Activated naive CD8-positive, alpha-beta T cell treated with anti-CD3 and anti-CD28 coated beads, Interleukin-2, amount 10 ng/mL, durations not matched to agents 7 days and 5 days (primary cell): ENCODE measurements at places on chromosomes 2 and 18. TPM values are rescaled to one million over a fixed set of nuclear protein-coding genes. Genes with fewer than 3 reads are reported as not detected.

The IL1RL1 gene
- total RNA-seq, result not detected

DNA sequence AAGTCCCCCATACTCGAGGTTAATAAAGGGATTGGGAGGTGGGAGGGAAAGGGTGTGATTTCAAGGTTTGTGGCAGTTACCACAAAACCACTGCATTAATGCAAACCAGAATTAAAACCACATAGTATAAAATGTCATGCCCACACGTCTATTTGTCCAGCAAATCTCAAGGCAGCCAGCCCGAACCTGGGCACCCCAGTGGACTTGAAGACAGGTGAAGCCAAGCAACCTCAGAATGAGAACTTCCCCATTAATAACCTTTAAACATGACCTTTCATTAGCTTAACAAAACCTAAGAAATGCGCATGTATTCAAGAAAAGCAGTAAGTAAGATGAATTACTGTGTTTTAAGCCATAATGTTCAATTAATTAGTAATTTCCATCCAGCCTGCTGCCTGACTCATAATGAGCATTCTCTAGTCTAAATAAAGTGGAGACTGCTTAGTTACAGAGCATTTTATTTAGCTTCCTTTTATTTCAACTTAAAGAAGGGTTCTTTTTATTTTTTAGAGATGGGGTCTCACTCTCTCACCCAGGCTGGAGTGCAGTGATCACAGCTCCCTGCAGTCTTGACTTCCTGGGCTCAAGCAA, 229.6 kb downstream of the FAM210A start:
- H3K36me3 ChIP-seq, result peaks cover 37% of the 10 kb centered on the region
- H3K4me3 ChIP-seq, result no peak overlapping the region
- H3K27ac ChIP-seq, result no peak overlapping the region
- peaks cover 16% of the 10 kb centered on the region for H3K4me1 ChIP-seq
- no peaks in the 10 kb centered on the region for H3K27me3 ChIP-seq

- H3K27me3 ChIP-seq, result no peaks in the 10 kb centered on the region
- peaks cover 53% of the 10 kb centered on the region for H3K4me1 ChIP-seq
- H3K4me3 ChIP-seq, result no peak overlapping the region
These were observed 38.4 kb downstream of the CAB39 start for GRCh38 chr2:230751062-230751461.

GRCh38 chr2:205456682-205457081, 225.6 kb upstream of the NRP2 start:
- peaks cover 2% of the 10 kb centered on the region for H3K36me3 ChIP-seq
- H3K27me3 ChIP-seq, result peaks cover 7% of the 10 kb centered on the region
- H3K27ac ChIP-seq, result no peak overlapping the region
- no peak for DNase-seq

The ALPP gene
- total RNA-seq, result not detected

- H3K36me3 ChIP-seq, result no peaks in the 10 kb centered on the region
- peaks cover 1% of the 10 kb centered on the region for H3K4me1 ChIP-seq
- H3K27ac ChIP-seq, result no peak overlapping the region
- no peak overlapping the region for H3K4me3 ChIP-seq
- H3K27me3 ChIP-seq, result peaks cover 2% of the 10 kb centered on the region
These were observed 58.7 kb upstream of the RFX8 start for GRCh38 chr2:101533561-101534148.

GRCh38 chr18:55475916-55476315, 112.1 kb downstream of the TCF4 start:
- no peak overlapping the region for H3K27ac ChIP-seq
- H3K4me1 ChIP-seq, result peaks cover 11% of the 10 kb centered on the region
- no peak for DNase-seq
- H3K36me3 ChIP-seq, result peaks cover 2% of the 10 kb centered on the region
- peaks cover 5% of the 10 kb centered on the region for H3K27me3 ChIP-seq

DNA sequence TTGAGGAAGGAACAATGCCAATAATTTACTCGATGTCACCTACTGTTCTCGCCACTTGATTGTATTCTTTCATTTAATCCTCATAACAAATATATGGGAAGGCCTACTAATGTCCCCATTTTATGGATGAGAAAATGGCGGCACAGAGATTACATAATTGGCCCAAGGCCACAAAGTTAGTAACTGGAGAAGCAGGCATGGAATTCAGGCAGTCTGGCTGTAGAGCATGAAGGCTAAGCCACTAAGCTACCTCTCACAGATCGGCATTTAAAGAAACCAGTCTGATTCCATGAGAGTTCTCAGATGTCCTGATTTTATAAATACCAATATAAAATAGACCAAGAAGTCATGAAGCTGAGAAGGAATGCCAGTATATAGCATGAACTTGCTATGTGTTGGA, 121.8 kb upstream of the EPAS1 start:
- no peak overlapping the region for H3K4me3 ChIP-seq
- peaks cover 31% of the 10 kb centered on the region for H3K4me1 ChIP-seq
- no peaks in the 10 kb centered on the region for H3K27me3 ChIP-seq

The TUBA3E gene
- total RNA-seq, result not detected
